NCI-H2107 (cell line): ENCODE measurements at places on chromosomes 7 and 10.

DNA sequence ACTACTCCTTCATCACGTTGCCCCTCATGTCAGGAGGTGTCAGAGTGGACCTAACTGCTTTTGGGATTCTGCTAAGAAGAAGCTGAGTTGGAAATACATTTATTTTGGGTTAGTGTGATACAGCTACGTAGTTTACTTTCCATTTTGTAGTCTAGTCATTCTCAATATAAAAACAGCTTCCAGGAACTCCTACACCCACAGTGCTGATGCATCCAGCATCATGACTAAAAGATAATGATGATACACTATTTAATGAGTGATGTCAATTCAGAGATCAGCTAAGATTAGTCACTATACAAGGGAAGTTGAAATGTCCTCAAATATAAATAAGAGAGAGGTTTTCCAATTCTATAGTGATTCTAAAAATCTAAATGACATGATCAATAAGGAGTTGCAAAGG is 264.2 kb upstream of the SLC26A5 start:
- no peak for DNase-seq

GRCh38 chr10:22105270-22105669 is 101.7 kb upstream of the DNAJC1 start:
- DNase-seq = no peak

- no peak for DNase-seq
These were observed 1195.7 kb upstream of the SORCS1 start for GRCh38 chr10:108360187-108360586.

DNA sequence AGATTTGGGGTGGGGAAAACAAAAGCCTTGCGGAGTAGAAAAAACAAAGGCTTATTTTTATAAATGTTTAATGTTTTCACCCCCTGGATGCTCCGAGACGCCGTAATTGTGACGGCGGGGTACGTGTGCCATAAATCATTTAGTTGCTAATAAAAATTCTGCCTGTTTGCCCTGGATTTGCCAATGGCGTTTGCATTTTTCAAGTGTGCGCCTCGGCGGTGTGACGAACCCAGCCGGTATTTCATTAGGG is 2.5 kb upstream of the TNRC18 start:
- peak; percentile 72 for DNase-seq

- DNase-seq = no peak
These were observed 38.7 kb upstream of the BICC1 start for GRCh38 chr10:58473976-58474375.

DNA sequence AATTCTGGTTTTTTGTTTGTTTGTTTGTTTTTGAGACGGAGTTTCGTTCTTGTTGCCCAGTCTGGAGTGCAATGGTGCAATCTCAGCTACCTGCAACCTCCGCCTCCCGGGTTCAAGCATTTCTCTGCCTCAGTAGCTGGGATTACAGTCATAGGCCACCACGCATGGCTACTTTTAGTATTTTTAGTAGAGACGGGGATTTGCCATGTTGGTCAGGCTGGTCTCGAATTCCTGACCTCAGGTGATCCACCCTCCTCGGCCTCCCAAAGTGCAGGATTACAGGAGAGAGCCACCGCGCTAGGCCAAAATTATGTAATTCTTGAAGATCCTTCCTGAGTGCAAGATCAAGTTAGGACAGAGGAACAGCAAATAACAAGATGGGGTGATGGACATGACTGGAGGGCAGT is 719 bp downstream of the ZNF33B start:
- no peak for DNase-seq

DNA sequence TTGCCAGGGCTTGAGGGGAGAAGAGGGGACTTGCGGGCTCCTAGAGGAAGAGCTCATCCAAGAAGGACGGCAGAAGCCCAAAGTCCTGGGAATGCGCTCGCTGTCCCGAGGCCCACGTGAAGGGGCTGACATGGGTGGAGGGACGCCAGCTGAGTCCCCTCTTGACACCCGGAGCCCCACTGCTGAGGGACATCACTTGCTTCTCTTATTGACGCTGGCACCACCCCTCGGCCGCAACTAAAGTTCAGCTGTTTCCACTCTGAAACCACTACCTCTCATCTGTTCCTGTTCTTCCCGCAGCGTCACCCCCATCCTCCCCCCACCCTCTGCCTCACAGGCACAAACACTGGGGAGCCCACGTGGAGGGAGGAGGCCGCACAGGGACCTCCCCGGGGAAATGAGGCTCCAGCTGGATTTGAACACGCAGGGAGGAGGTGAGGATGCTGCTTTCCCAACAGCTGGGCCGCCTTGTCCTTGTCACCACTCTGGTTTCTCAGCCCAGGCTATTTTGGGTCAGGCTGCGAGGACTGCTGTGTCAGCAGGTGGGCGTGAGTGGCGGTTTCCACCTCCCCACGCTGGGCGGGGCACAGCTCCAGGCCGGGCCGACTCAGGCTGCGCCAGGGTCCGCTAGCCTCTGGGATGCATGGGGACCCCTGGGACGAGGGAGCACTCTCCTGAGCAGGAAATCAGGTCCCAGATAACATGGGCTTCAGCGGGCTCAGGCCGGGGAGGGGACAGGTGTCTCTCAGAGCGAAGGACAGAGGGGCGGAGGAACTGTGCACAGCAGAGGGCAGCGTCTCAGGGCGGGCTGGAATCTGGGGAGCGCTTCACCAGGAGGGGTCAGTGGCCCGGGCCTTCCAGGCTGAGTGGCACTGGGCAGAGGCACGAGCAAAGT is 156.3 kb downstream of the ZNF248 start:
- DNase-seq = no peak

GRCh38 chr7:33781796-33782195 is 123.5 kb upstream of the BMPER start:
- no peak for DNase-seq

DNA sequence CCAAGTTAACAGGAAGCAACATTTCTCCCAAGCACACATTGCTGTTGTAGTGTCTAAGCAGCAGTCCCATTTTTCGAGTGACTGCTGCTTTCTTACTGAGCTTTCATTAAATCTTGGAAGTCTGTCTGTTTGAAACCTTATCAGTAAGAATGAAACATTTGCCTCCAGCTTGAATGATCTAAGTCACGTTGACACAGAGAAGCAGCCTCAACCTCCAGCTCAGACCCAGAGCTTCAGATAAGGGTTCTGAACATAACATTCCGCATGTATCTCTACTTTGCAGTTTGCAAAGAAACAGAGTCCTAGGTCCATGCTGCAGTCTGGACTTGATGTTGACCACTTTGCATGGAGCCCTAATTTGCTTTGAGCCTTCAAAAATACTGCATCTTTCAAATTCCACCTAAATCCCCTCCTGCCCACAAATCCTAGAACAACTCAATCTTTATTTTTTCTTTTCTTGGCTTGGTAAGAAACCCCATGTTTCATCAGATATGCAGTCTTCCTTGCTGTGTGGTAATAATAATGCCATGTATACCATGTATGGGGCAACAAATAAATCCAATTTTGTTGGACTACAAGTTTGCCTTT is 698.7 kb upstream of the IGFBP3 start:
- DNase-seq = no peak

GRCh38 chr10:77381750-77382149 is 255.9 kb downstream of the KCNMA1 start:
- DNase-seq = no peak

DNA sequence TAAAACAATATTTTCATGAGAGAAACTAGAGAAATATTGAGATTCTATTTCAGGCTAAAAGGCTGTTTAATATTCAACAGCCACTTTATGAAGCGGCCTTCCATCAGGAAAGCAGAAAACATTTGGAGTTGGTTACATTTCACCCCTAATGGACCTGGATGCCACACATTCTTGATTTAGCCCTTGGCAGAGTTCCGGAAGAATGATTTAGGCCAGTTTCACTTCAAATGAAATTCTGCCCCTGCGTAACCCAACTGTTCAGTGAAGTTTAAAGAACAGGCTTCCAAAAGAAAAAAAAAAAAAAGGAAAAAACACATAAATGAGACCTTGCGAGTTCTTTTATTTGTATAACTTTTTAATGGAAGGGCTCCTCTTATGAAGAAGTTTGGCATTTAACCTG is 239.2 kb upstream of the AKR1E2 start:
- DNase-seq = no peak

GRCh38 chr10:70087616-70088307 is 35.1 kb downstream of the MACROH2A2 start:
- no peak for DNase-seq

DNA sequence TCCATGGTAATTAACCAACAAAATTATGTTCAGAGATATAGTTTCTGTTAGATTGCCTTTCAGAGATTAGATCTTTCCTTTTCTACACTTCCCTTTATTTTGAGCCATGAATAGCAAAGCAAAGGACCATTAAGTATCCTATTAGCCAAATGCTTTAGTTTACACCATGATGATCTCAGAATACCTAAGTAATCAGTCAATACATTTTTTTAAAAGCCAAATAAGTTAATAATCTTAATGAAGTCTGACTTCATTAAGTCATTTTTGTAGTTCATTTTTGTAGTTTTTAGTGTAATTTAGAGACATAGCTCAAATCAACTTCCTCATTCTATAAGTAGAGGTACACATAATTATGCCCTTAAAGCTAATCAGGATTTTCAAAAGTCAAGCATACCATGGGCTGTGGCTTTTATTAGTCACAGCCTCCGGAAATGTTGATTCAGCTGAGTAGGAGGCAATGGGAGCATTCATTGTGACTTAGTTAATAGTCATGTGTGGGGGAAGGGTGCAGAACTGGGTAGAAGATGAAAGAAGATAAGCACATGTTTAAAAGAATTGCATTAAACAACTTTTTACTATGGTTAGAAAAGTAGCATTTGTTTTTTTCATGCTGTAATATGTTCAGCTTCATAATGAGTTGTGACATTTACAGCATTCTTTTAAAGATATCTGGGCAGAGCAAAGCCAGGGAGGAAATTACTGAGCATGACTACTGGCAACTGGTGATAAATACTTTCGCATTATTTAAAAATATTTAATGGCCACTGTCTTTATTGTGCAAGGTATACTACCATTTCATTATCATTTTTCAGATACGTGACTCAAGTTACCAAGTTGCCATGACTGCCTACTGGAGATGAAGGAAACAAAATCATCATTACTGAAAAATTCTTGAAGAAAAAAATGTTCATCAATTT is 57.3 kb upstream of the CCDC71L start:
- no peak for DNase-seq

DNA sequence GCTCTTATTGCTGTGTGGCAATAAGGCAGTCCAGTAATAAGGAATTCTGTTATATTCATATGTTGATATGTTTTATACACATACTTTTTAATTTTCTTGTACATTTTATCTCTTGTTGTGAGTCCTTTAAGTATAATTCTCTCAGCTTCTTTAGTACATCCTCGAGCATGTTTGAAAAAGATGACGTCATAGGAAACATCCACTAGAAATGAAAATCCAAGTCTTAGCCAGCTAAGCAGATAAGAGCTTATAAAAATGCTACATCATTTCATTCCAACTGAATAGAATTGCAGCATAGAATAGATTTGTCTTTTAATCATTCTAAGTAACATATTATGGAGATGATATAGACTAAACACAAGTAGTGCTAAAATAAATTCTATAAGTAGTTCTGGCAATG is 283.7 kb upstream of the FZD1 start:
- DNase-seq = no peak

GRCh38 chr7:144481833-144482232 is 78.3 kb upstream of the NOBOX start:
- DNase-seq = no peak

DNA sequence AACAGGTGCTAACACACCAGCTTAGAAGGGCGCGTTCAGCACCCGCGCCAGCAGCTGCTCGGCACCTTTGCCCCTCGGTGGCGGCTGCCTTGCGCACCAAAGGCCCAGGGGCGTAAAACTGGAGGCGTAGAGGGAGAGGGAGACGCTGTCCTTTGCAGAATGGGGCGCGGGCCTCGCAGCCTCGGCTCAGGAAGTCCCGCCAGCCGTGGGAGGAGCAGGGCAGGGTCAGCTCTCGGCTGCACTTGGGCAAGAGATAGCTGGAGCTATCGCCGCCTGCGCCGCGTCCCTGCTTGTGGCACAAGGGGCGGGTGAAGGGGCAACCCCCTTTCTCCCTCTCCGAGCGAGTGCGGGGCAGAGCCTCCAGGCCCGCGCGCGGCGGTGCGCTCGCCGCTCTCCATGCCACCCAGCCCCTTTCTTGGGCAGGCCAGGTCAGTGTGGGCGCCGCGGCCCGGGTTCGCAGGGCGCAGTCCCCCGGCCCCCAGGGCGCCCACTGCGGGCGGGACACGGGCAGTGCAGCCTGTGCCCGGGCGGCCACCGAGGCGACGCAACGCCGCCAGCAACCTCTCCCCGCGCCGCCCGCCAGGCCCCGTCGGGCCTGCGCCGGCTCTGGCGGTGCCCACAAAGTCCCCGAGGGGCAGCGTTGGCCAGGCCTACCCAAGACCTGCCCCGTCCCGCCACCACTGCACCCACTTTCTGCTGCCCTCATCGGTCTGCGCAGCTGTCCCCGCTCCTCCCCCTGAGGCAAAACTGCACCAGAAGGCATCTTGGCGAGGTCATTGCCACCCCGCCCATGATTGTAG is 4.1 kb downstream of the NEUROD6 start:
- no peak for DNase-seq

- no peak for DNase-seq
These were observed 200.9 kb upstream of the AOAH start for GRCh38 chr7:36925207-36925606.

DNA sequence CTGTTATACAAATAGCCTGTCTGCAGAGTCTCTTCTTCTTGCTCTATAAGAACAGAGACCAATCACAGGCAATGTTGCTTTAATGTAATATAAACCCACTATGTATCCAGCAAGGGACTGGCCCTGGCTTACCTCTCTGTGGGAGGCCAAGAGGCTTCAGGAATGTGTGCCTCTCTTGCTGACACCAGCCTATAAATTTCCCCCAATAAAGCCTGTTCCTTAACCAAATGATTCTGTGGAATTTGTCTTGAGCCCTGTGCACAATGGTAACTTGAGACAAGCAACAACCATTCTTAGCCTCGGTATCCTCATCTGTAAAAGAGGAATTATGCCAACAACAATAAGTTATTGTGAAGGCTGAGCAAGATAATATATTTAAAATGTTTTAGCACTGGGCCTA is 563.7 kb downstream of the GRM8 start:
- no peak for DNase-seq

GRCh38 chr10:69629519-69629896 is 539 bp upstream of the FAM241B start:
- no peak for DNase-seq

GRCh38 chr10:58796824-58797223 is 284.2 kb downstream of the BICC1 start:
- DNase-seq = no peak
